ENCODE measurements at places on chromosomes 7 and 10. TPM values are rescaled to one million over a fixed set of nuclear protein-coding genes. Genes with fewer than 3 reads are reported as not detected.

DNA sequence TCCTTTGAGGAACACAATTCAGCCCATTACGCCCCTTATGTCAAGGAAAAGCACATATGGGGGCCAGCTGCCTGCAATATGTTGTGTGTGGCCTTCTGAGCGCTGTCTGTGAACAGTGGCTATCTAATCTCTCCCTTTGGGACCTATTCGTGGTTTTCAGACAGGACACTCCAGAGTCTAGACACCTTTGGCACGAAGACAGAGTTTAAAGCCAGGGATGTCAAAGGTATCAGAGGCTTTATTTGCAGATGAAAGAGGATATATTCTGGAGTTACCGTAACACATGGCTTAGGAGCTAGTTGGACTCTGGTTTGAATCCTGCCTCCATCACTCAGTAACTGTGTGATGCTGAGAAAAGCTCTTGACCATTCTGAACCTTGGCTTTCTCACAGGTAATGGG is 14.8 kb upstream of the EEPD1 start:
- DNase-seq = no peak

- DNase-seq = no peak
These were observed 143.9 kb upstream of the LSM8 start for GRCh38 chr7:118039963-118040489.

DNA sequence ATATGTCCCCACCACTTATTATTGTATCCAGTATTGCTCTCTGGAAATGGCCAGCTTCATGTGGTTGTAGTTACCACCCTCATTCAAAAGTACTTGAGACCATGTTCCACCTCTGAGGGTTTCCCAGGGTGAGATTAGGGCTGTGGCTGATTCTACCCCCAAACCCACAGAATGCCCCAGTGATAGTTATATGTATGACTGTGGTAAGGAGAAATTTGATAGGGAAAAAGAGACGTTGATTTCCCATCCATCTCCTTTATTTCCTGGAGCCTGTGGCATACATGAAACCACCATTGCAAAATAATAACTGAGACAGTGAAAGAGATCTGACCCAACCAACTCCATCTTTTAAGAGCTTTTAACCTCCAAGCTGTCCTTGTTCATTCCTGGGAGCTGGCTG is 25.2 kb downstream of the ARL5B start:
- no peak for DNase-seq

DNA sequence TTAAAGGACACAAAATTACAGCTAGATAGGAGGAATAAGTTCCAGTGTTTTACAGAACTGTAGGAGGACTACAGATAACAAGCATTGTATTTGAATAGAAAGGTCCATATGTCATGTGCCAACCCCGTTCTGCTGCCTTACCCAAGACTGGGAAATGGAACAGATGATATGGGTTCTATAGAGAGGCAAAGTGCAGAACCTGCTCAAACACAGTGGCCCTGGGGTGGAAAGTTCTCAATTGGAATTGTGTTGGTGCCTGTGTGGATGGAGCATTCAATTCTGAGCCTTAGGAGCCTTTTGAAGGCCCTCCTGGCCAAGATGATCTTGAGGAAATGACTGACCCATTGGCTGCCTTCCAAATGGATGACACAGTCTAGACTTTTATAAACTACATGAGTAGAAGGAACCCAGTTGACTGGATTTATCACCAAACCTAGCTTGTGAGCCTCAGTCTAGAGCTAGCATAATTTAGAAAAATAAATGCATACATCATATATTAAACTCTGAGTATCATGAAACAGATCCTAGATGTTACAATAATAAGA is 4.1 kb upstream of the PRSS1 start:
- no peak for DNase-seq

DNA sequence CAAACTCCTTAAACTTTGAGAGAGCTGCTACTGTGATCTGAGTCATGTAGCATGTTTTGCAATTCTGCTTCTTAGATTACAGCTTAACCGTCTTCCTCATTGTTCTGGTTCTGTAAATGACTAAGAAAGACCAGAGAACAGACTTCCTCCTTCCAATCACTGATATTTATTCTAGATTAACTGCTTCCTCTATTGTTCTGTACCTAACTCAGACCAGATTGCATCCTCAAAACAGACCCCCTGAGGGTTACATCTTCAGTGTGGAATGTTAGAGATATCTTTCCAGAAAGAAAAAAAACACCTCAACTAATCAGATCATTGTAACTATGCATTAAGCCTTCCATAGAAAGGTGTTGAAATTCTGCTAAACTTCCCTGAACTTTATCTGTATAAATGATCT is 5.7 kb upstream of the PIP start:
- no peak for DNase-seq

DNA sequence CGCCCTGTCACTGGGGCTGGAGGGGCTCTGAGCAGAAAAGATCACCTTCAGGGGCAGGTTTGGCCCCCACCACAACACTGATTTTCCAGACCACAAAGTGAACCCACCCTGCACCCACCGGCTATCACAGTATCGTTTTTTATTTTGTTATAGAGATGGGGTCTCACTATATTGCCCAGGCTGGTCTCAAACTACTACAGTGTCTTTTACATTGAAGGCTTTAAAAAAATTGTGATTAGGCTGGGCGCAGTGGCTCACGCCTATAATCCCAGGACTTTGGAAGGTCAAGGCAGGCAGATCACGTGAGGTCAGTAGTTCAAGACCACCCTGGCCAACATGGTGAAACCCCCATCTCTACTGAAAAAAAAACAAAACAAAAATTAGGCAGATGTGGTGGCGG is 125.1 kb downstream of the COL26A1 start:
- no peak for DNase-seq

DNA sequence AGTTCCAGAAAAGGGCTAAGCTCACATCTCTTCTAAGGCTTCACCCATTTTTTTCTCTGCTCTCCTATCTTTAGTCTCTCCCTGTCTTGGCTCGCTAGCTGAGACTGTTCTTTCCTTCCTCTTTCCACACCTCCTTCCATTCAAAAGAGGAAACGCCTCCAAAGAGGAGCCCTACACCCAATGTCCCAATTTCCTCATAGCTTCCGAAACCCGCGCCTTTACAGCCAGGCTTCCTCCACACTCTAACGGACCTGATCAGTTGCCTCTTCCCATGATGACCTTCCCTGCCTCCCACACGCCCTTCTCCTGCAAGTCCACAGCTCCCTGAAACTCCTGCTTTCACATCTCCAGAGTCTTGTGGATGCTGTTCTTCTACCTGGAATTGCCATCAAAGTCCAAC is 71.7 kb downstream of the COBL start:
- no peak for DNase-seq

DNA sequence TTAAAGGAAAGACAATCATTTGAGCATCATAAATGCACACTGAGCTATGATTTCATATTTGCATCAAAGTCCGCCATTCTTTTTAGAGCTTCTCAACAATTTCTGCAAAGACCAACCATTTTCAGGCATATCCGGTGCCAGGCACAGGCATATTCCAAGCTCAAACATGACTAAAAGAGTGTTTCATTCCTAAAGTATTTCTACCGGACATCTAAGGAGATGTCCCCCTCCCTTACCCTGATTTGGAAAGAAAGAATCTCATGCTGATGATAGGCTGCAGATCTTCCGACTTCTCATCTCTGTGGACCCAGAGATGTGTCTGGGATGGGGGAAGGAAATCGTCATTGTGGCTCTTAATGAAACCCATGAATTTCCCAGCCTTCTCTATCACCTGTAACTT is 600.5 kb upstream of the MGMT start:
- no peak for DNase-seq

- peak; percentile 73 for DNase-seq
These were observed 83.7 kb downstream of the SLC16A9 start for GRCh38 chr10:59625721-59626522.

DNA sequence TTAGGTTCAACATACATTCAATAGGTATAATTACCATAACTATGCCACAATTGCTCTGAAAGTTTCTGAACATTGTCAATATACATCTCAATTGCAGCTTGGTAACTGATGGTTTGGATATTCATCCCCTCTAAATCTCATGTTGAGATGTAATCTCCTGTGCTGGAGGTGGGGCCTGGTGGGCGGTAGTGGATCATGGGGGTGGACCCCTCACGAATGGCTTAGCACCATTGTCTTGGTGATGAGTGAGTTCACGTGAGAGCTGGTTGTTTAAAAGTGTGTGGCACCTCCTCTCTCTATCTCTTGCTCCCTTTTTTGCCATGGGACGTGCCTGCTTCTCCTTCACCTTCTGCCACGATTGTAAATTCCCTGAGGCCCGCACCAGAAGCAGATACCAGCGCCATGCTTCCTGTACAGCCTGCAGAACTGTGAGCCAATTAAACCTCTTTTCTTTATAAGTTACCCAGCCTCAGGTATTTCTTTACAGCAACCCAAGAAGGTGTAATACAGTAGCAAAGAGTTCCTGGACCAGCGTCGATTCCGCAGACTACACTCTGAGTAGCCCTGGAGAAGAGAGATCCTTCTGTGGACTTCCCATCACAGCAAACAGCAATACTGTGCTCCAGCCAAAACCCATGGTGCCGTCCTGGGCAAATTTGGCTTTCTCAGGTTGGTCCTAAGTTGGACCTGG is 83.8 kb upstream of the GRB10 start:
- DNase-seq = no peak

DNA sequence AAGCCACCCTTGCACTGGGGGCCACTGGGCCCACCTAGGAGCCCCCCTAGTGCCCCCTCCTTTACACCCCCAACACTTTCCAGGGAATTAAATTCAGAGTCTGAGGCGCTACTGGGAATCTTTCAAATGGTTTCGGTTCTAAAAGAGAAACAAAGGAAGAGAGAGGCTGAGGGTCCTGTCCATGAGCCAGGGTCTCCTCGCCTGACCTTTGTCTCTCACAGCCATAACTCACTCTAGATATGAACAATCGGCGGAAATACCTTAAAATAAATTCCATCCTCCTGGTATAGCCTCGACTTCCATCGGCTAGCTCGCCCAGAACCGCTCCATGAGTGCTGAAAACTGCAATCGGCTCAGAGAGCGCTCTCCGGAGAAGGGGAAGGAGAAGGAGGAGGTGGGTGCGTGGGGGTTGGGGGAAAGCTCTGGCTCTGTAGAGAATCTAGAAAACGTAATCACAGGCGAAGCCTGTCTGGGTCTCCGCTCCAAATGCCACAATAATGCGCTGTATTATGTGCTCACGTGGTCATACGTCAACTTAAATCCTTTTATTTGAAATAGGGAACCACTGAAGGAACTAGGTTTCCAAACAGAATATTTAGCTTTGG is 12.6 kb downstream of the HOXA4 start:
- DNase-seq = no peak

DNA sequence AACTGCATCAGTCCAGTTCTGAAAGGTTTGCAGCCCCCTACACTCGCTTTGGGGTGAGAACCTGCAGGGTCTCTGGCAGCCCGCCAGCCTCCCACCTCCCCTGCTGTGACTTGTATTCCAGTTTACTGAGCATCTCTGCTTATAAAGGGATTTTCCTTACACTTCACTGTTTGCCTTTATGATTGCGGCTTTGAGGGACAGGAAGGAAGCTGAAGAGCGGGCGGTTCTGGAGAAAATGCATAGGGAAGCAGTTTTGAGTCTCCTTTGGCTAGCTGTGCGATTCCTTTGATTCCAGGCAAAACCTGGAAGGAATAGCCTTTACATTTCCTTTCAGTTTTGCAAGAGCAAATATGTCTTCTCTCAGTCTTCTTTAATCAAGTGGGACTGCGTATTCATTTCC is 65.0 kb upstream of the TRIM8 start:
- DNase-seq = no peak

GRCh38 chr7:108002726-108003598 is at the start of gene LAMB1:
Gene LAMB1 (minus strand): TSS chr7:108003161. CDS start chr7:108002885, 276 bp downstream.
- peak; percentile 71 for DNase-seq

- no peak for DNase-seq
These were observed 39.1 kb downstream of the CDK6 start for GRCh38 chr7:92797284-92797683.

- no peak for DNase-seq
These were observed 95.6 kb upstream of the MKI67 start for GRCh38 chr10:128221807-128222206.

DNA sequence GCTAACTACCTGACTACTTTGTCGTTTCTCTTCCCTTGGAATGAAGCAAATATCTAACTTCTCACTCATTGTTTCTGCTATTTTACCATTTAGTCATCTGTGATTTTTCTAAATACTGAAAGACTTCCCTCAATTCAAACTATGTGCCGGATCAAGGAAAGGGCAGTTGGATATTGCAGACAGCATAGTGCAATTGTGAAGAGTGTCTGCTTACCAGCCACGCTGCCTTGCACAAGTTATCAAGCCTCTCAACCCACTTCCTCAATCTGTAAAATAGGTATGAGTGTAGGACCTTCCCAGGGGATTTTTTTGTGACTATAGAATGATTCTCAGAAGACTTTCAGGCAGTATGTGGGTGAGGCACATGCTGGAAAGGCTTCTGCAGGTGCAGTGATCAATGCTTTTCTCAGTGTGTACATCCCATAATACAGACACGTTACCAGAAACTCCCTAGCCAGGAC is 54.3 kb downstream of the EGFR start:
- no peak for DNase-seq

- no peak for DNase-seq
These were observed 39.4 kb downstream of the MMRN2 start for GRCh38 chr10:86918022-86918471.

- DNase-seq = no peak
These were observed 66.6 kb upstream of the SYPL1 start for GRCh38 chr7:106178593-106179134.

DNA sequence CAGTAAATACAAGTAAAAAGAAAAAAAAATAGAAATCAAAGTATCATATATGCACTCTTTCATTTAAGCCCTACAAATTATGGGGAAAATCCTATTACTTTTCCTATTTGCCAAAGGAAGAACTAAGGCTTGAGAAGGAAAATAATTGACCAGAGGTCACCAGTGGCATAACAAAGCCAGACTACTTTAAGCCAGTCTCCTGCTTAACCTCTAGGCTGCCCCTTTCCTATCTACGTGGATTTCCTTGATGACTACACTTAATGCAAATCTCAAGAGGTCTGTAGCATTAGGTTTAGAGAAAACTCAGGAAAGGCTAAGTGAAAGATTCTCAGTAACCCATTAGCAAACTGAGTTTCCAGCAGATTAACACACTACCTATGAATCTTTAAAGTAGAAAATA is 49.8 kb downstream of the TPK1 start:
- DNase-seq = no peak

- no peak for DNase-seq
These were observed 53.4 kb downstream of the TNS3 start for GRCh38 chr7:47528471-47528870.

GRCh38 chr10:16652154-16652553 is 130.5 kb upstream of the C1QL3 start:
- DNase-seq = no peak

The AKR1E2 gene
- 5.8 TPM for polyA plus RNA-seq

The SFTPA2 gene
- polyA plus RNA-seq = 7.2 TPM

The TEX36 gene
- not detected for polyA plus RNA-seq

The MKX gene
- polyA plus RNA-seq = 1.2 TPM

The NXPH1 gene
- 0.11 TPM for polyA plus RNA-seq

The SLC16A12 gene
- 1.2 TPM for polyA plus RNA-seq

The RBM33 gene
- 43.4 TPM for polyA plus RNA-seq

The SPDYE5 gene
- polyA plus RNA-seq = 3.8 TPM

The TMEM270 gene
- polyA plus RNA-seq = not detected

The KLHL7 gene
- polyA plus RNA-seq = 53.2 TPM

The AS3MT gene
- polyA plus RNA-seq = 14.8 TPM

The RAB19 gene
- polyA plus RNA-seq = 1.5 TPM

The PSTK gene
- 8.4 TPM for polyA plus RNA-seq

The ANKRD1 gene
- polyA plus RNA-seq = 0.22 TPM

All from left lung (tissue), 14 donors.